NCI-H1930 (cell line): ENCODE measurements at places on chromosomes 7 and 10.

- no peak for DNase-seq
These were observed 267.1 kb downstream of the REEP3 start for GRCh38 chr10:63788152-63788821.

- no peak for DNase-seq
These were observed 271.3 kb downstream of the TYW1 start for GRCh38 chr7:67267914-67268313.

- peak; percentile 55 for DNase-seq
These were observed 915.4 kb upstream of the AUTS2 start for GRCh38 chr7:68682910-68683309.

DNA sequence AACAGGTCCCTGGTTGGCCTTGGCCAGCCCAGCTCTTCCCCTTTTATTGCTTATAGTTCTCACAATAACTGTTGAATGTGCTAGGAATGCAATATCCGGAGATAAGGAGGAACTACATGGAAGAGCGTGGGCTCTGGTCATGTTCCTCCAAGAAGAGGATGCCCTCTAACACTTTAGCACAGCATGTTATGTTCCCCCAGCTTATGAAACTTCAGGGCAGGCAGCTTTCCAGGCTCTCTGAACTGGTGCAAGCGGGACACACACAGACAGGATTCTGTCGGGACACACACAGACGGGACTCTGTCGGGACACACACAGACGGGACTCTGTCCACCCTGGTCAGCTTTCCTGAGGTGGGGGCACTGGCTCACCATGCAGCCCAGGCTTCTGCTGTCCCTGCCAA lies 141.6 kb downstream of the PKD1L1 start:
- DNase-seq: no peak

DNA sequence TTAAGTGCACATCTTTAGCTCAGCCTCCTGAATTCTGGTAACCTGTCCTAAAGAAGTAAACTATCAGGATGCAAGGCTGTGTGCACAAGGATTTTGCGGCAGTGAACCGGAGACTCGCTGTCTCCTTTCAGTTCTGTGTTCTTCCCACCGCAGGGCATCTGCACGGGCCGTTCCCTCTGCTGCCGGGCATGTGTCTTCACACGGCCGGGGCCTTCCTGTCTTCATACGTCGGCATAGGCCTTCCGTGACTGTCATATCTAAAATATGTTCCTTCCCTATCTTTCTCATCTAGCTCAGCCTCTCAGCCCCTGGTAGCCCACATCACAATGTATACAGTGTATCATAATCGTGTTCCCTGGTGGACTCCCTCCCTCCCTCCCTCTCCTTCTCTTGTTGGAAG lies 16.4 kb downstream of the PALD1 start:
- no peak for DNase-seq

DNA sequence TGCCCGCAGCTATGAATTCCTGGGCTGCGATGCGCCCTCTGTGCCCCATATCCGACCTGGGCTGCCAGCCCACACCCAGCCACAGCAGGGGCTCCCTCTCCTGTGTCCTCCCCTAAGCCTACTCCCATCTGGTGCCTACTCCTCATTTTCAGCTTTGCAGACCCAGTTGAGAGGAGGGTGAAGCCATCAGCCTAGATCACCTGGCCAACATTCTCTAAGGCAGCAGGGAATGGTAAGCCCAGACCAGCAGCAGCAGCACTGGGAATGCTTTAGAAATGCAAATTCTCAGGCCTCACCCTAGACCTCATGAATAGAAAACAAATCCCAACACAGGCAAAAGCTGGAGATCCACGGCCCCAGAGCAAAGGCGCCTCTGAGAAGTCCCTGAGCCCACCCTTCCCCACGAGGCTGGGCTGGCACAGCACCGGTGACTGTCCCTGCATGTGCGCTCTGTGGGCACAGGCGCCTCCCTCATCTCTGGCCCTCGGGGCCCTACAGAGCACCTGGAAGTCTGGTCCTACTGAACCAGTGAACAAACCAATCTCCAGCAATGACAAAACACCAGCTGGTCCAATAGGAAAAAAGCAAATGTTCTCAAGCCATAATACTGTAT lies 161.4 kb downstream of the GFRA1 start:
- DNase-seq: no peak

- no peak for DNase-seq
These were observed 1.6 kb downstream of the MSRB2 start for GRCh38 chr10:23096802-23097549.

GRCh38 chr10:10500937-10501336 lies 516.7 kb upstream of the CELF2 start:
- DNase-seq: no peak

DNA sequence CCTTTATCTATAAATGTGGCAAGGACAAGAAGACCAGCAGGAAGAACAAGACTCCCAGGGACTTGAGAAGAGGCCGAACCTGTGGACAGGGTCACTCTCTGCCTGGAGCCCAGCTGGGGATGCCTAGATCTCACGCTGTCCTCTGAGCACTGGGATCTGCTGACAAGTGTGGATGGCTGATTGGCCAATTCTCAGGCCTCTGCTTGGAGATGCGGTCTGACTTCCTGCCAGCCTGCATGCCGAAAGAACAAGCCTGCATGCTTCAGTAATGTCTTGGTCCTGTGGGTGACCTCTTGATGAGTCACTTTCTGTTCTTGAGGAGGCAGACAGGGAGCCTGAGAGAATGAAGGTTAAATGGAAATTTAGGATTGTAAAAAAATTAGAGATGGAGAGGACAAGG lies 84.7 kb downstream of the TMEM178B start:
- no peak for DNase-seq
